Adrenal gland (tissue), 19 donors: ENCODE measurements at places on chromosomes 1 and 21. TPM values are rescaled to one million over a fixed set of nuclear protein-coding genes. Genes with fewer than 3 reads are reported as not detected.

The BSND gene
- total RNA-seq: not detected

The WNT3A gene
- total RNA-seq: not detected

GRCh38 chr21:26212220-26212619, 41.6 kb upstream of the APP start:
- no peak for DNase-seq

The OLFML2B gene
- 8.4 TPM for total RNA-seq

DNA sequence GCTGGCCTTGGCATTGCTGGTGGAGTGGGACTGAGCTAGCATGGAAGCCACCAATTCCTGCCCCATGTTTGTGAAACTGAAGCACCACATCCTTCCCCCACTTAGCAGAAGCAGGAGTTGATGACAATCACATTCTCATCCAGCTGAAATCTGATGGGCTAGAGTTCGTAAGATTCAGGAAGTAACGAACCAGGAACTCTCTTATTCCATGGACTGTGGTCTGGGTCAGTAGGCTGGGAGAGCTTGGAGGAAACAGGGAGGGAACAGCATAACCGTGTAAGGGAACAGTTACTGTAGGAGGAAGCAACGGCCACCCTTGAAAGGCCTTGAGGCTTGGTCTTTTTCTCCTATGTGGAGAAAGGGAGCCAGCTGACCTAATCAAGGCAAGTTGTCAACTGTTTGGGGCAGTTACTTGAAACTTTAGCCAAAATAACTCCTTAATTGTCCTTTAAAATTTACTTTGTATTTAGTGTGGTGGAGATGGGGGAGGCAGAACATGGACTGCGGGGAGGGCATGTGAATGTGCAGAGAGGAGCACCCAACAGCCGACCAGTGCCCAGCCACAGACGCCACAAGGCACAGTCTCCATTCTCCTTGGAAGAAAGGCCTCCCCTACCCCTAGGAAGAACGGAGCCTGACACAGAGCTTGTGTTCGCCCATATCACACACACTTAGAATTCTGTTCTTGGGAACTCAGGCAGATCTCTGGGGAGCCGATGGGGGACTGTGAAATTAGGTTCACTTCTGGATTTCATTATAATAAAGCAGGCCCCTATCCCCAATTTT, 2.0 kb upstream of the COQ8A start:
- no peak for DNase-seq

GRCh38 chr1:29396438-29397255, 160.3 kb downstream of the PTPRU start:
- DNase-seq: no peak
